ENCODE measurements at places on chromosomes 13 and 19. TPM values are rescaled to one million over a fixed set of nuclear protein-coding genes. Genes with fewer than 3 reads are reported as not detected.

Gene INSR
- 11.7 TPM for total RNA-seq

Gene ELANE
- total RNA-seq: 1.4 TPM

Gene MBD3L2
- total RNA-seq: not detected

Gene CNFN
- not detected for total RNA-seq

Gene ZNF382
- 7.1 TPM for total RNA-seq

Gene NALCN
- 3.6 TPM for total RNA-seq

Gene ZNF177
- 1.8 TPM for total RNA-seq

DNA sequence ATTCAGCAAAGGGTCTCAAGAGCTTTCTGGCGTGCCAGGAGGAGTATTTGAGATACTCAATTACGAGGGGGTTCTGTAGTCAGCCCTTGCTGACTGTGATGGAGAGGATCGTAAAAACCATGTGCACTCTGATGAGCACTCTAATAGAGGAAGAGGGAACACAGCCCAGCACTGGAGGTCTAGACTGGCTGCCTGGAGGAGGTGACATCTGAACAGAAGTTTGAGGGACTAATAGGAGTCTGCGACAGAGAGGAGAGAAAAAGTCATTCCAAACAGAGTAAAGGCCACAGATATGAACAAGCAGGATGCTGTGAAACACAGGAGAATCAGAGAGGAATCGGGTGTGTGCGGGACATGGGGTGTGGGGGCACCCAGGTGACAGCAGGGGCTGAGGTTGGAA, 79.4 kb downstream of the DPF1 start:
- peaks cover 5% of the 10 kb centered on the region for H3K36me3 ChIP-seq
- DNase-seq: no peak
- no peak overlapping the region for H3K27ac ChIP-seq
- H3K27me3 ChIP-seq: no peaks in the 10 kb centered on the region
- H3K4me3 ChIP-seq: no peak overlapping the region
- H3K4me1 ChIP-seq: no peaks in the 10 kb centered on the region

DNA sequence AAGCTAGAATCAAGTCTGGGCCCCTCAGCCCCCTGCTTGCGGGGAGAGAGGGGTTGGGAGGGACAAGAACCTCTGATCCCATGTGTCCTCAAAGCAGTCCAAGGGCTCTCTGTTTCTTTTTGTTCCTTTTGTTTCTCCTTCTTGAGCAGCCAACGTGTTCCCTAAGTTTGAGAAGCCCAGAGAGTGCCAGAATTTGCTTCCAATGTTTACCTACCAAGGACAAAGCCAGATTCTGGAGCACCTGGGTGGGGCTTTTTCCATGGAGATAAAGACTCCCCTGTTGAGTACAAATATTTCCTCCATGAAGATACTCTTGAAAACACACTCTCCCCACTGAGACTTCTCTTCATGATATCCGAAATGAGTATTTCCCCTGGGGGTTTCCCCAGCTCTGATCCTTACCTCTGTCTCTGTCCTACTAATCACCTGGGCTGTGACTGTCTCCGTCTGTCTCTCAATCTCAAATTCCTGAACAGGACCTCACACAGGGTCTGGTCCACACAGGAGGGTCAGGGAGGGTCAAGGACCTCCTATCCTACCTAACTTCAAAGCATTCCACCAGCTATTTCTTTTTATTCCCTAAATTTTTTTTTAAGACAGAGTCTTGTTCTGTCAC, 27.4 kb downstream of the CD177 start:
- no peak overlapping the region for H3K27ac ChIP-seq
- peaks cover 19% of the 10 kb centered on the region for H3K27me3 ChIP-seq
- no peak overlapping the region for H3K4me3 ChIP-seq
- DNase-seq: no peak

DNA sequence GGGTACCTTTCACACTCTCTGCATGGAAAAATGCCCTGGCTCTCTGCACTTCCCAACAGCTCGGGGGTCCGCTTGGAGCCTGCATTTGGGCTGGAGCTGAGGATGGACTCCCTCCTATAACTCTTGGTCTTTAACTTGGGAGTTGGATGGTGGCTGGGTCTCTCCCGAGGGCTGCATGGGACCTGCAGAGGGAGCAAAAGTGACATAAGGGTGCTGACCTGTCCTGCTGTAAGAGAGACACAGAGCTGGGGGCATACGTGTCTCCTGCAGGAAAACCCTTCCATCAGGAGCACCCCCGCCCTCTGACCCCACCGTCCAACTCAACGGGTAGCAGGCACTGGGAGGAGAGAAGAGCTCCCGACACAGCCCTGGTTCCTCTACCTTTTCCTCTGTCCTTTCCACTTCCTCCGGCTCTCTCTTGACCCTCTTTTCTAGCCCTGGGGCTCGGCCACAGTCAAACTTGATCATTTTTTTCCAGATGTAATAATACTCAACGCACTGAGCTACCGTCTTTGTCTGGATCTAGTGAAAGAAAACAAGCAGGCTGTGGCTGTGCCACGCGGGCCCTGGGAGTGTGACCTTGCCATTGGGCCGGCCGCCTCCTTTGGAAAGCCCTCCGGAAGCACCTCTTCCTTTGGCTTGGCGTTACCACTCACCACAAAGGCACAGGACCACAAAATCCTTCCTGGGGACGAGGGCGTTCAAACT, 6.8 kb upstream of the NAPA start:
- DNase-seq: no peak
- H3K27ac ChIP-seq: 0 out of 2 replicates have a peak overlapping the region, but pooled peaks have one; percentile 5
- no peaks in the 10 kb centered on the region for H3K36me3 ChIP-seq
- H3K27me3 ChIP-seq: no peaks in the 10 kb centered on the region

- peaks cover 16% of the 10 kb centered on the region for H3K4me1 ChIP-seq
- H3K36me3 ChIP-seq: no peaks in the 10 kb centered on the region
- H3K27me3 ChIP-seq: no peaks in the 10 kb centered on the region
- DNase-seq: peak; percentile 73
- no peak overlapping the region for H3K27ac ChIP-seq
- no peak overlapping the region for H3K4me3 ChIP-seq
Measured at GRCh38 chr13:107205318-107206104, 637.6 kb upstream of the ARGLU1 start.

DNA sequence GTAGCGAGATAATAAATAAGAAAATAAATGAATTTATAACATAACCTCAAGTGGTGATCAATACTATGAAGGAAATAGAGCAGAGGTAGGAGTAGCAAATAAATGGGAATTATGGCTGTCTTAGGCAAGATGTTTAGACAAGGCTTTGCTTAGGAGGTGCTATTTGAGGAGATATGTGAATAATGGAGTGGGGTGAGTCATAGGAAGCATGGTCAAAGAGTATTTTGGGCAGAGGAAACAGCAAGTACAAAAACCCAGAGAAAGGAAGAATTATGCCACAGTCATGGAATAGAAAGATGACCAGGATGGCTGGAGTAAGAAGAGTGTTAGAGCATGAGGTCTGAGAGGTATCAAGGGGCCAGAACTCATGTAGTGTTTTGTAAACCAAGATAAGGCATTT, 33.6 kb upstream of the LPAR6 start:
- H3K27me3 ChIP-seq: no peaks in the 10 kb centered on the region
- H3K4me3 ChIP-seq: no peak overlapping the region
- peak overlapping the region; percentile 34 for H3K27ac ChIP-seq
- peak; percentile 80 for DNase-seq
- no peaks in the 10 kb centered on the region for H3K36me3 ChIP-seq
- peaks cover 36% of the 10 kb centered on the region for H3K4me1 ChIP-seq

DNA sequence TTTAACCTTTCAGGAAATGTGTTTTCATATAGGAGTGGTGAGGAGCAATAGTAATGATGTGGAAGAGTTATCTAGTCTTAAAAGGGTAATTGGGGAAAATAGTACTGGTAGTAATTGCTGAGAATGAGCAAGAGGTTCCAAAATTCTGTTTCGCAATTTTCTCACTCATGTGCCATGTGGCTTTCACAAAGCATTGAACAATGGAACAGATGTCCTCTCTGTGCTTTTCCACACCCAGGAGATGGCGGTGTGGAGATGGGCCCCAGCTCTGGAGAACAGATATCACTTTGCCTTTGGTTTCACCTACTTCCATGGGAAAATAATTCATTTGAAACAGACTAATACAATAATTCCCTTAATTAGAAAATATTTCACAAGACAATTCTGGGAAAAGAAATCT, 170.0 kb upstream of the SLC10A2 start:
- no peaks in the 10 kb centered on the region for H3K4me1 ChIP-seq
- no peaks in the 10 kb centered on the region for H3K36me3 ChIP-seq
- H3K4me3 ChIP-seq: no peak overlapping the region
- no peak overlapping the region for H3K27ac ChIP-seq
- H3K27me3 ChIP-seq: no peaks in the 10 kb centered on the region

- no peaks in the 10 kb centered on the region for H3K36me3 ChIP-seq
- H3K27me3 ChIP-seq: no peaks in the 10 kb centered on the region
- H3K4me1 ChIP-seq: peaks cover 59% of the 10 kb centered on the region
- peak overlapping the region; percentile 93 for H3K27ac ChIP-seq
- peak overlapping the region; percentile 39 for H3K4me3 ChIP-seq
- DNase-seq: peak; percentile 68
Measured at GRCh38 chr19:44742330-44743061, 6.0 kb upstream of the BCL3 start.

- H3K27me3 ChIP-seq: no peaks in the 10 kb centered on the region
- DNase-seq: no peak
- H3K27ac ChIP-seq: no peak overlapping the region
Measured at GRCh38 chr13:99389520-99390304, 82.5 kb upstream of the GPR183 start.

GRCh38 chr13:57813651-57814050, 182.1 kb downstream of the PCDH17 start:
- no peaks in the 10 kb centered on the region for H3K36me3 ChIP-seq
- H3K27ac ChIP-seq: no peak overlapping the region
- no peaks in the 10 kb centered on the region for H3K27me3 ChIP-seq
- H3K4me1 ChIP-seq: no peaks in the 10 kb centered on the region
- no peak for DNase-seq

DNA sequence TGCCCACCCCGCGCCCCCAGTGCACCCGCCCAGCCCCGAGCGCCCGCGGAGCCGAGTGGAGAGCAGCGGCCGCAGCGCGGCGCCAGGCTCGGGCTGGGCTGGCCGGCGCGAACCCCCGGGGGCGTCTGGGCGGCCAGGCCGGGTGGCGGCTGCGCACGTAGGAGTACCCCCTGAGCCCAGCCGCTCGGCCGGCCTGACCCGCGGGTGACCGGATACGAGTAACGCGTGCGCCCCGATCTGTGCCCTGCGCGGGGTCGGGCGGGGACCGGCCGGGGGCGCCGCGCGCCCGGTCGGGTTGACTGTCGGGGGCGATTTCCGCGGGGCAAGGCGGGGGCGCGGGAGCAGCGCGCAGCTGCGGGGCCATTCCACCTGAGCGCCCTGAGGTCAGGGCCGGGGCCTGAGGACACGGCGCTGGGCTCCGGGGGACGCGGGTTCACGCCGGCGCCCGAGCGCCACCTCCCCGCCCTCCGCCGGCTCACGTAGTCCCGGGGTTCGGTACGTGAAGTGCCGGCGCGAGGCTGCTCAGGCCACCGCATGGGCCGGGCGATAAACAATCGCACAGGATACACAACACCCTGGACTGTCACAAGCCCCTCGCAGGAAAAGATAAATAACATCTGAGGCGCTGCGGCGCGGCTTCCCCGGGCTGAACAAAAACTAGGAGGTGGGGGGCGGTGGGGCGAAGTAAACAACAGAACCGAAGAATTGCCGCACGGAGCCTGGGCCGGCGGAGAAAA, 37.6 kb upstream of the FLT1 start:
- H3K4me1 ChIP-seq: peaks cover 7% of the 10 kb centered on the region
- peak; percentile 51 for DNase-seq
- H3K36me3 ChIP-seq: no peaks in the 10 kb centered on the region
- H3K4me3 ChIP-seq: peak overlapping the region; percentile 68
- H3K27me3 ChIP-seq: no peaks in the 10 kb centered on the region
- no peak overlapping the region for H3K27ac ChIP-seq

DNA sequence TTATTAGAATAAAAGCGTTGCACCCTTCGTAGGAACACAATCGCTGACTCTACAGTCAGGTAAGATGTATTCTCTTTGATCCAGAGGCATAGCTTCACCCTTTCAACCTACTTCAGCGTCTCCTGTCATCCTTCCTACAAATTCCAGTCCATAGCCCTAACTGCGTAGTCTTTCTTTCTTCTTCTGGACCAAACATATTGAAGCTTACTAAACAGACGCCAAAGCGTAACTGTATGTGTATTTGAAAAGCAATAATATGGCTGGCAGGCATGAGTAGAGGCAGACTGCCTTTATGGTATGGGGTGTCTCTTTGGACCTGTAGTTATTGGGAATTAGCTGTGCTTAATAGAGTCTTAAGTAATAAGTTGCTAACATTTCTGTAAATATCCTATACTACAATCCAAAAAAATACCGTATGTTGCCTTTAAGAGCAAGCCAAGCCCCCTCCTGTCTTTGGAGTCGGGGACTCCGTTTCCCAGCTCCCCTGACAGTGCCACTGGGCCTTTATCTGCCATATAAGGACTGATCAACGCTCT, 392 bp upstream of the ZNF548 start:
- H3K4me3 ChIP-seq: peak overlapping the region; percentile 91
- H3K4me1 ChIP-seq: peaks cover 16% of the 10 kb centered on the region
- H3K27me3 ChIP-seq: no peaks in the 10 kb centered on the region
- H3K36me3 ChIP-seq: no peaks in the 10 kb centered on the region
- DNase-seq: no peak

DNA sequence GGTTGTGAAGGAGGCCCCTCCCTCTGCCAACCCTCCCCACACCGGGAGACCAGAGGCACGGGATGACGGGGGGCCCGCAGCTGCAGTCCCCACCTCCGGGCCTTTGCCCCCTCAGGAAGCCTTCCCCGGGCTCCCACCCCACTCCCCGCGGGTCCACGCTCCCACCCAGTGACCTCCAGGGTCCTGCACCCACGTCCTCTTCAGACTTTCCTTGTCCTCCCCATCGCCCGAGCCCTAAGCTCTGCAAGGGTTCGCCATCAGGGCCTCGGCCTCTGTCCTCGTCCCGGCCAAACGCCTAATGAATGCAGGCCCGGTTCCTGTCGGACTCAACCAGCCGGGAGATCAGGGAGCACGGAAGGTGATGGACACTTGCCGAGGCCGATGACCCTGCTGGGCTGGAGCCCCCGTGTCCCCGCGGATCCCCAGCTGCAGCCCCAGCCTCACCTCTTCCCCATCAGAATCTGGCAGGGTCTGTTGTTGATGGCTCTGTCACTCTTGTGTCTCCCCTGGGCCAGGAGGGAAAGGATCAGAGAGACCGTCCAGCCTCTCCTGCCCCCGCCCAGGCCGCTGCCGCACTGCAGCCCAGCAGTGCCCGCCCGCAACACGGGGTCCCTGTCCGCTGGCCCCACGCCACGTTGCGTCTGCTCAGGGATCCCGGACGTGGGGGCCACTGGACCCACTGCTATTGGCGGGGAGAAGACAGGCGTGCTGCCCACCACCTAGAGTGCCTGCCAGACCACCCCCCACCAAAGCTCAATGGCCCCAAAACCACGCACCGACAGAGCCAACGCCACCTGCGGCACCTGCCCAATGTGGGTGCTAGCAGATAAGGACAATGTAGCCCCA, 5.7 kb downstream of the ATP8B3 start:
- DNase-seq: no peak
- H3K27ac ChIP-seq: no peak overlapping the region
- no peak overlapping the region for H3K4me3 ChIP-seq

- no peak overlapping the region for H3K27ac ChIP-seq
- no peak overlapping the region for H3K4me3 ChIP-seq
- no peaks in the 10 kb centered on the region for H3K36me3 ChIP-seq
- H3K27me3 ChIP-seq: no peaks in the 10 kb centered on the region
- H3K4me1 ChIP-seq: peaks cover 1% of the 10 kb centered on the region
Measured at GRCh38 chr13:80374444-80374843, 33.5 kb upstream of the SPRY2 start.

- no peak overlapping the region for H3K27ac ChIP-seq
- H3K4me3 ChIP-seq: no peak overlapping the region
- H3K27me3 ChIP-seq: no peaks in the 10 kb centered on the region
- no peak for DNase-seq
- H3K36me3 ChIP-seq: no peaks in the 10 kb centered on the region
Measured at GRCh38 chr13:26487781-26488180, 69.7 kb upstream of the WASF3 start.
